MCF 10A (cell line): ENCODE measurements at places on chromosomes 6 and 20.

DNA sequence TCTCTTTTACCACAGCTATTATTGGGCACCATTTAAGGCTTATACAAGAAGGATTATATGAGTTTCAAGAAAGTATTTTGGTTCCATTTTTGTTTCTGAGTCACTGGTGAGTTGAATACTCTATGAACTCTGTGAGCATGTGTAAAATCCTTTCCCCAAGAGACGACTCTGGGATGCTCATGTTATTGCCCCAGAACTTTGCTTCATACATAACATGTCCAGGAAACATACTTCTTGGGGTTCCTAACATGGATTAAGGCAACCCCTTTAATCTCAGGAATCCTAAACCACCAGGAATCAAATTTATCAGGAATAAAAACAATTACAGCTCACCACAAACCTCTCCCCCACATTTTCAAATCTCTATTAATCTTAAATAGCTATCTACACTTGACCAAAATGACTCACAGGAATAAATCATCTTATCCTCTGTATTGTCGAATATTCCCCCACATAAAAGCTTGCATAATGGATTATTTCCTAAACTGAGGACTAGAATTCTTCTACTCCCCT lies 117.5 kb upstream of the COL21A1 start:
- DNase-seq: peak; percentile 18

DNA sequence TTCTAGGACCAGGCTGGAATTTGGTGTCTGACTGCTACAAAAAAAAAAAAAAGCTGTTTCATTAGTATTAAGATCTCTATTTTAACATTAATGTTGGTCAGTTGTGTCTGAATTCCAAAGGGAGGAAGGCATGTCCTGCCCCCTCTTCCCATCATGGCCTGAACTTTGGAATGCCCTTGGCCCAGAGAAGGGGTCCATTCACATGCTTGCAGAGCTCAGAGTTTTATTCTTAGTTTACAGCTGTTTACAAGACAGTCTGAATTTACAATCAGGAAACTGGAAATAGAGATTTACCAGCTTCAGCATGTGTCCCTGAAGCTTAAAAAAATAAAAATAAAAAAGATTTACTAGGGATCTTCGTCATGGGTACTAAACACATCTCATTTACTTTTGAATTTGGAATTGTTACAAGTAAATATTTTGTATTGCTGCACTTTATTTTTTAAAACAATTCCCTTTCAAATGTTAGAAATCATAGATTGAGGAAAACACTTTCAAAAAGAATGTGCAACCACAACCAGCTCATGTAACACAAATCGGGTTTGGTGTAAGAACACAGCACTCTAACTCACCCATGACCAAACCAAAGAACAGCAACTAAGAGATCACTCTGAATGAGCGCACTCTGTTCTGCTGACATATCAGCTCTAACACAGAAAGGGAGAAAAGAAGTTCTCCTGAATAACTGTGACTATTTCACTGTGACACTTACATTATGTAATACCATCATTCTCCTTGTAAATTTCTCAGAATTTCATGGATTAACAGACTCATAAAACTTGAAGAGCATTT lies 6.6 kb upstream of the SERPINB6 start:
- DNase-seq: no peak

DNA sequence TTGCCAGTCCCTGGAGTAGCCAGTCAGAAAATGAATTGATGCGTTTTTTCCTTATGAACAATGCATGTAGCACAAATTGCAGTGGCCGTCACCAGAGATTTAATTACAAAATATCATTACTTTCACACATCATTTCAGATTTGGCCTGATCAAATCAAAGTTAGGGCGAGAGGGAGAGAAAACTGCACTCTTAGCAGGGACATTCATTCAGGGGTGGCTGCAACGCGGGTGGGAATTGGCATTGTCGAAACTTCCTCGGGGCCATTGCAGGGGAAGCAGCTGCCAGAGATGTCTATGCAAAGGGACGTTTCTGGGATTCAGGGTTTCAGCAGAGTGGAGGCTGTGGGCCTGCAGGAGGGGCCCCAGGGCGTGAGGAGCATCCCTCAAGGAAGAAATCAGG lies 76.5 kb upstream of the TOP1 start:
- DNase-seq: no peak

- DNase-seq: peak; percentile 77
Observed at GRCh38 chr6:46323312-46323965, 152.7 kb upstream of the ENPP5 start.

DNA sequence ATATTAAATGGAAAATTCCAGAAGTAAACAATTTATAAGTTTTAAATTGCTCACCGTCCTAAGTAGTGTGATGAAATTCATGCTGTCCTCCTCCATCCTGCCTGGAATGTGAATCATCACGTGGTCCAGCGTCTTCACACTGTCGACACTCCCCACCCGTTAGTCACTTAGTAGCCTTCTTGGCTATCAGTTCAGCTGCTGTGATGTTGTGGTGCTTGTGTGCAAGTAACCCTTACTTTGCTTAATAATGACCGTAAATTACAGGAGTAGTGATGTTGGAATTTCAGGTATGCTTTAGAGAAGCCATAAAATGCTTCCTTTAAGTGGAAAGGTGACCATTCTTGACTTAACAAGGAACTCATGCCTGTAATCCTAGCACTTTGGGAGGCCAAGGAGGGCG lies 25.2 kb downstream of the RIOK1 start:
- peak; percentile 82 for DNase-seq

GRCh38 chr20:62377615-62378178 lies 9.2 kb upstream of the RPS21 start:
- DNase-seq: peak; percentile 48

DNA sequence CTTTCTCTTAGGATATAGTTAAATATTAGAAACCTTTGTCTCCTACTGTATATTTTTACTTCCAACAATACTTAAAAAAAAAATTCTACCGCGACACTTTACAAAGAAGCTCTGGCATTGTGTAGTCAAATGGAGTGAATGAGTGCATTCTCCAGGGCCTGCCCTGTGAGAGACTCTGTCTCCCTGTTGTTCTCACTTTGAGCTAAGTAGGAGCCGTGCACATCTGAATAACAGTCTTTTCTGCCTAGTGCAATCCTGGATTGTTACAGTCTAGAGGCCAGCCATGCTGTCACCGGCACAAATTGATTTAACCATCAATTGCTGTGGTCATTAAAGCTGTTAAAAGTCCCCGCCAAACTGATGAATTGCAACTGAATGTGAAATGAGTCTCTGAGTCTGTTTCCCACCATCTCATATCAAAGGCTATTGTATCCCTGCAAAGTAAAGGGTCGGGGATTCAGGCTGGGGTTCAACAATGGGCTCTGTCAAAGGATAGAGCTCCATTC lies 156.0 kb downstream of the RFPL4B start:
- no peak for DNase-seq

DNA sequence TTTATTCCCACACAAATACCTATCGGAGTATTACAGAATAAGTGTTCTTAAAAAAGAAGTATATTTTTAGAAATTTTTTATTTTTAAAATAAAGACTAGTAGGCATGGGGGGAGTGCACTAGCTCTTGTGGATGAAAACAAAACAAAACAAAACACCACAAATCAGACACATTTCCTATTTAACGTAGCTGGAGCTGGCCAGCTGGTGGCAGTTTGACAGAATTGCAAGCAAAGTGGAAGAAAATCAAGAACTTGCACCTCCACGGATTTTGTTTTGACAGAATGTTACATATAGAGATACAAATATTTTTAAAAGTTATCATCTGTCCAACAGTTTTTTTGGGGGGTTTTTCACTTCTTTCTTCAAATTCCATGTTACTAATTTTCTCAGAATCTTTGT lies 63.6 kb upstream of the SNRPB2 start:
- no peak for DNase-seq

DNA sequence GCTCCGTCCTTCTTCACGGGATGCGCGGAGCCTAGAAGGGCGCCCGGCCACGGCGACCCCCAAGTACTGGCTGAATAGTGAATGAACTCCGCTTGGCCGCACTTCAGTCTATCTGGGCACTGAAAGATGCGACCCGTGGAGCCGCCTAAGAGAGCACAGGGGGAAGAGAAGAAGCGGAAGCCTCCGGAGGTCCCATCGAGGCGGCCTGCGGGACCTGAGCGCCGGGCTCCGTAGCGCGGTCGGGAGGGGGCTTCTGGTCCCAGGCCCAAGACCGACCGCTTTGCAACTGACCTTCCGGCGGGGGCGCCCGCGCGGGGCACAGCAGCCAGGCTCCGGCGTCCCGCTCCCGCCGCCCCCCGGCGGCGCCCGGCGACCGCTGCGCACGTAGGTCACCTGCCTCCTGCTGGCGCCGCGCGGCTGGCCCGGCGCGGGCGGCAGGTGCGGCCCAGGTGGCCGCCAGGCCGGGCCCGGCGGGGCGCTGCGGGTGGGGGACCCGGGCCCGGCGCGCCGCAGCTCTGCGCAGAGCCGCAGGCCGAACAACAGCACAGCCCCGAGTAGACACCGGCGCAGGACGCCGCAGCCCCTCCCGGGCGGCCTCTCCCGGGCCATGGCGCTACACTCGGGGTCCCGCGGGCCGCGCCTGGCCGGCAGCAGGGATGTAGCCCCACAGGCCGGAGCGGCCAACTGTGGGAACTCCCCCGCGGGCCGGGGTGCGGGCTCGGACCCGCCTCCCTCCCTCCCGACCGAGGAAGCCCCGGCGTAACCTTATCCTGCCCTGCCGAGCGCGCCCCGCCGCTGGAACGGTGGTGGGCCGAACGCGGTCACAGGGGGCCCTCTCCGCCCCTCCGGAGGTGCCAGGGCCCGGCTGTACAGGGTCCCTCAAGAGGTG lies at the start of gene METTL24:
Gene METTL24 (minus strand): TSS at position 686 of the 889 bp plus-strand sequence. CDS start 77 bp downstream, at position 609.
- no peak for DNase-seq

DNA sequence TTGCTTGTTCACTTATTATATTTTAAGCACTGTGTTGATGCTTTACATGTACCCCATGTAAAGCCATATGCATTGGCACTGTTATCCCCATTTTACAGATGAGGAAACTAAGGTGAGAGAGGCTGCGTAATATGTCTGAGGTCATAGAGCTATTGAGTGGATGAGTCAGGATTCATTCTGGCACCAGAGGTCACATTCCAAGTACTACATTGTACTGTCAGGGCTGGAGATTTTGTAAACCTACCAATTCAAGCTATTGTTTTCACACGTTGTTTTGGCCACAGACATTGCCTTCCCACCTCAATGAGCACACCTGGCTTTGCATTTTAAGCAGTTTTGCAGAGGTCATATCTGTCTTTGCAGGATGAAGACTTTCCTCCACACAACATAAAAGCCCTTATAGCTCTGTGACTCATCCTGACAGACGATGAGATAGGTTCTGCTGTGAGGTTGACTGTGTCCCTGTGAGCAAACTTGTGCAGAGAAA lies 33.2 kb downstream of the ANKS1A start:
- DNase-seq: peak; percentile 68

GRCh38 chr6:14467591-14467990 lies 350.0 kb downstream of the CD83 start:
- DNase-seq: no peak

- DNase-seq: no peak
Observed at GRCh38 chr20:61556673-61557072, 304.6 kb downstream of the CDH4 start.

DNA sequence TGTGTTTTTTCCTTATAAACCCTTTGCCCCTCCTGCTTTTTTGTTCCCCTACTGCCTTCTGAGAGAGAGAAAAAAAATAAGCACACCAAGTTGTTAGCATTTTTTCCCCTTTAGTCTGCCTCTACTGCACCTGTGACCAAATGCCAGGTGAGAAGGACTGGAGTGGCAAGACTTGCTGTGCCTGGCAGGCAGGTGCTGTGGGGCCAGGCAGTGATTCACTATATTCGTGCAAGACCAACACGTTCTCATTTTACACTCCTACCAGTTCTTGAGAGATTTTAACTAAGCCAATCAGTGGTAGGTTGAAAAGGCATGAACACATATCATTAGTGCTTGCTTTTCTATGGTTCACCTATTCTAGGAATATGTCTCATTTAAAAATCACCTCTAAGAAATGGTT lies 109.7 kb downstream of the FIG4 start:
- DNase-seq: no peak

DNA sequence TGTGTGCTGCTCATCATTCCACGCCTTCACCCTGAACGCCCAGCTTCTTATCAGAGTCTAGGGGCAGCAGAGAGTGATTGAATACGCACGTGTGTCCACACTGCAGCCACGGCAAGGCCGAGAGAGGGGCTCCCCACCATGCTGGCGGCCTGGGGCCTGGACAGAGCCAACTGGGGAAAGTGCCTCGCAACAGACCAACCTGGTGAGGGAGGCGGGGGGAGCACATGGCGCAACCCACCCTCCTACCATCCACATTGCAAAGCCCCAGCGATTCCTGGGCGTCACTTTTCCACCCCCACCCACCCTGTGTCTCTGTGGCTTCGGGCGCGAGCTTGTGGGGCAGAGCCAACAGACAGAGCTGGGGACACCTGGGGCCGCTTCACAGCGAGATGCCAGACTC lies 66.4 kb upstream of the DUSP22 start:
- DNase-seq: no peak

- no peak for DNase-seq
Observed at GRCh38 chr20:51565298-51566144, 23.0 kb upstream of the NFATC2 start.

- no peak for DNase-seq
Observed at GRCh38 chr20:25229486-25230165, 18.3 kb upstream of the PYGB start.

- peak; percentile 24 for DNase-seq
Observed at GRCh38 chr6:133542056-133542821, 301.1 kb downstream of the EYA4 start.

GRCh38 chr6:105646391-105646867 lies 243.5 kb upstream of the PREP start:
- DNase-seq: peak; percentile 25

- DNase-seq: peak; percentile 96
Observed at GRCh38 chr20:62740286-62741141, 31.9 kb downstream of the NTSR1 start.

- peak; percentile 89 for DNase-seq
Observed at GRCh38 chr6:89352278-89353117, at the start of gene UBE2J1. UBE2J1 (minus strand) TSS chr6:89352722; CDS start chr6:89352569, 153 bp downstream.

DNA sequence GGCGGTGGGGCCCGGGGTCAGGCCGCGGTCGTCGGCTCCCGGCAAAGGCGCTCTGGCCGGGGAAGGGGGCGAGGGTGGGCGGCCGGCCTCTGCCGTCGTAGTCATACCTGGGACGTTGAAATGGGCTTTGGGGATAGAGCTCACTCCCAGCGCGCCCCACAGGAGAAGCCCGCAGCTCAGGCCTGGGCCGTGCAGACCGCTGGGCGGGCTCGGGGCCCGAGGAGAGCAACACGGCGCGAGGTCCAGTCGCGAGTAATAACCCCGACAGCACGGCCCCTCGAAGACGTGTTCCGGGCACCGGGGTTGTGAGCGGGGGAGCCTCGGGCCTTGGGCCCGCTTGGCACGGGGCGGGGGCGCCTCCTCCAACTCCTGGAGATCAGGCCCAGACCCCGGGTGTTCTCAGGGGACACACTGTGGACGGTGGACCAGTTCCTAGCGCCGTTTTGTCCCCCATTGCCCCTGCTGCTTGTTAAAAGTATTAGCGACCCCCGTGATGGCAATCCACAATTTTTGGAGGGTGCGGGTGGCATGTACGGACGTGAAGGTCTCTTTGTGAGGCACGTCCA lies 10.9 kb downstream of the FOXC1 start:
- DNase-seq: no peak

- DNase-seq: no peak
Observed at GRCh38 chr6:16320533-16321340, 82.3 kb downstream of the GMPR start.
